ENCODE measurements at places on chromosomes 6 and 20.

GRCh38 chr6:5282191-5282623, 20.9 kb downstream of the FARS2 start:
- no peak for DNase-seq

DNA sequence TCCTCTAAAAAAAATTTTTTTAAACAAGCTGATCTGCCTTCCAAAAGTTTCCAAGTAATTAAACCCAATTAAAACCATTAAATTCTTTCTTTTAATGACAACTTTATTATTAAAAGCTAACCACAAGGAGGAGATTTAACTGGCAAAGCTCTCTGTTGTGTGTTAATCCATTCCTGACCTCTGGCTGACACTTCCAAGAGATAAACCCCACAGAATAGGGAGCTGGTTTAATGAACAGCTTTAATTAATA, 230.8 kb downstream of the EYA2 start:
- DNase-seq = no peak

GRCh38 chr6:28597924-28598722, 72.4 kb downstream of the GPX5 start:
- no peak for DNase-seq

DNA sequence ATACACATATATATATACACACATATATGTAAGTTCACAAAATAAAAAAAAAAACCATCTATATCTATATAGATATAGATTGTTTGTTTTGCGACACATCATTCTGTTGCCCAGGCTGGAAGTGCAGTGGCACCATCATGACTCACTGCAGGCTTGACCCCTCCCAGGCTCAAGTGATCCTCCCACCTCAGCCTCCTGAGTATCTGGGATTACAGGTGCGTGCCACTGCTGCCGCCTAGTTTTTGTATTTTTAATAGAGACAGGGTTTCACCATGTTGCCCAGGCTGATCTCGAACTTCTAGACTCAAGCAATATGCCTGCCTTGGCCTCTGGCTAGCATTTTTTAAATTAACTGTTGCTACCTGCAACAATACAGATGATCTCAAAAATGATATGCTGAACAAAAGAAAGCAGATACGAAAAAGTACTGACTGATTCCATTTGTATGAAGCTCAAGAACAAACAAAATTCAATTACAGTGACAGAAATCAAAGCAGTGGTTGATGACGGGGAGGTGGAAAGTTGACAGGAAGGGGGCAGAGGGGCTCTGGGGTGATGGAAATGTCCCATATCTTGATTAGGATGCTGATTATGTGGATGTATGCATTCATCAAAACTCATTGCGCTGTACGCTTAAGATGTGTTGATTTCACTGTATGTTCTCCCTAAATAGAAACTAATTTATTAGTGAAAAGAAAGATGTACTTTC, 49.6 kb downstream of the ATXN1 start:
- DNase-seq = no peak

DNA sequence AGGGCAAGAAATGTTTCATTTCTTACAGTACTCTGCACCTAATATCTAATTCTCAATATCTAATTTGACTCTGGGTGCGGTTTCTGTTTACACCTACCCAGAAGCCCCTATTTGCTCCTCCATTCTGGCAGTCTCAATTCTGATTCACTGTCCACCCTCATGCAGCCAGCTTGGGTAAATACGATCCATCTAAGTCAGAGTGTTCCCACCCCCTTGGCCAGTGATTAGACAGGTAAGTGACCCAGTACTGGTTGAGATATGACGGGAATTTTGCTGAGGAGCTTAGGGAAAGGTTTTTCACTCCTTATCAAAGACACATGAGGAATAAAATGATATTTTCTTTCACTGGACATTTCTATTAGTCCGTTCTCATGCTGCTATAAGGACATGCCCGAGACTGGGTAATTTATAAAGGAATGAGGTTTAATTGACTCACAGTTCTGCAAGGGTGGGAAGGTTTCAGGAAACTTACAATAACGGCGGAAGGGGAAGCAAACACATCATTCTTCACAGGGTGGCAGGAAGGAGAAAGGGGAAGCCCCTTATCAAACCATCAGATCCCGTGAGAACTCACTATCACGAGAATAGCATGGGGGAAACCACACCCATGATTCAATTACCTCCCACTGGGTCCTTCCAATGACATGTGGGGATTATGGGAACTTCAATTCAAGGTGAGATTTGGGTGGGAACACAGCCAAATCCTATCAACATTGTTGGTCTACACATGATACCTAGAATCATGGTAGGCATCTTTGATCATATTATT, 29.4 kb downstream of the GLO1 start:
- DNase-seq = no peak

DNA sequence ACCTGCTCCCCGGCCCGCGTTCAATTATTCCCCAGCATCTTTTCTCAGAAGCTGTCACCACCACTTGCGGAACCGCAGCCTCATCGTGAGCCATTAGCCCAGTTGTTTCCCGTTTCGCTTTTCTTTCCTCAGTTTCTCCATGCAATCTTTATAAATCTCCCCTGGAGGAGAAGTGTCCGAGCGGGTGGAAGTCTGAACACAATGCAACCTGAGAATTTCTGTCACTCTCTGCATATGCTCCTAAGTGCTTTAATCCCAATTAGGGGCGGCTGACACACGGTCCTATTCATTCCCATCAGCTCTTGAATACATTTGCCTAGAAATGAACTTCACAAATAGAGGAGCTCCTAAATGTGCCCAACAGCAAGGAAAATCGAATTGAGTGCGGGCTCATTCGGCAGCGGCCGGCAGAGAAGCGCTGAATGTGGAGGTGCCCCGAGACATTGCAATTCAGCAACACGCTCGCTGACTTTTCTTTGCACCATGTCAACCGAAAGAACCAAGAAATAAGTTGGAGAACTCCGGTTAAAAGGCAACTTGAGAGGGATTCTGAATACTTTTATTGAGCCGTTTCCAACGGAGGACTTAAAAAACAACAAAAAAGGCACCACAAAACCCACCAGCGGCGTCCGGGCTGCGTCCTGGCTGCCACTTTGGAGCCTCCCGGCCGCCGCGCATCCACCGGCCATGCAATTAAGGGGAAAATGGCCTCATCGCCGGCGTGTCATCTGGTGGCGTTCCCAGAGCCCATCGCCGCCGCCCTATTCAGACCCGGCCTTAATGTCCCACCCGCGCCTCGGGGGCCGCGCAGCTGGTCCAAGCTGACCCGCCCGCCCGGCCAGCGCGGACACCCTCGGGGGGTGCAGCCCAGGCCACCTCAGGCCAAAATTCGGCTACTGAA, 3.9 kb upstream of the PRDM13 start:
- DNase-seq = no peak

GRCh38 chr20:9027626-9028025, 41.3 kb upstream of the PLCB4 start:
- no peak for DNase-seq

GRCh38 chr6:163952005-163952404, 537.5 kb downstream of the QKI start:
- no peak for DNase-seq

DNA sequence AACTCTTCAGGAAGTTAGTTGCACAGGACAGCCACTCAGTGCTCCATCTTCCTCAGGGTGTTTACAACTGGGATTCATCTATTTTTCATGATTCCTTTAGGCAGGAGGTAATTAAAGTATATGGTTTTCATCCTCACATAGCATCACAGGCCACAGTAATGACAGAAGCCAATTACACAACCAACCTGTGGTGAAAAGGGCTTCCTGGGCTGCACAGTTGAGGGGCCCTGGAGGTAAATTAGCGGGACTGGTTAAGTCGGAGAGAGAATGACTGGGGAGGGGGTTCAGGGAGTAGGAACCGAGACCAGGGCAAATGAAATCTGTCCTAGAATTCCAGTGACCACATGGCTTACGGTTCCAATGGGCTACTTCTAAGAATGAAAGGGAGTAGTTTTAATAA, 37.0 kb downstream of the BAK1 start:
- no peak for DNase-seq

DNA sequence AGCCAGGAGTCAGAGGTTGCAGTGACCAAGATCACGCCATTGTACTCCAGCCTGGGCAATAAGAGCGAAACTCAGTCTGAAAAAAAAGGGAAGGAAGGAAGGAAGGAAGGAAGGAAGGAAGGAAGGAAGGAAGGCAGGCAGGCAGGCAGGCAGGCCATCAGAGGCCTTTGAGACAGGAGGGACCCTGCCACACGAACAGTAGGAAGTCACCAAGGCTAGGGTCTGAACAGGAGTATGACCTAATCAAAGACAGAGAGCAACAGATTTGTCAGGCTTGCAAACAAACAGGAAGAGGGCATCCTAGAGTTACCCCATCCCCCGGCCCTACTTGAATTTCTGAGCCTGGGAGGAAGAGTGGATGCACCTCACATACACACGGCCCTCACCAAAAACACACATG, 67.1 kb downstream of the FGD2 start:
- DNase-seq = no peak

DNA sequence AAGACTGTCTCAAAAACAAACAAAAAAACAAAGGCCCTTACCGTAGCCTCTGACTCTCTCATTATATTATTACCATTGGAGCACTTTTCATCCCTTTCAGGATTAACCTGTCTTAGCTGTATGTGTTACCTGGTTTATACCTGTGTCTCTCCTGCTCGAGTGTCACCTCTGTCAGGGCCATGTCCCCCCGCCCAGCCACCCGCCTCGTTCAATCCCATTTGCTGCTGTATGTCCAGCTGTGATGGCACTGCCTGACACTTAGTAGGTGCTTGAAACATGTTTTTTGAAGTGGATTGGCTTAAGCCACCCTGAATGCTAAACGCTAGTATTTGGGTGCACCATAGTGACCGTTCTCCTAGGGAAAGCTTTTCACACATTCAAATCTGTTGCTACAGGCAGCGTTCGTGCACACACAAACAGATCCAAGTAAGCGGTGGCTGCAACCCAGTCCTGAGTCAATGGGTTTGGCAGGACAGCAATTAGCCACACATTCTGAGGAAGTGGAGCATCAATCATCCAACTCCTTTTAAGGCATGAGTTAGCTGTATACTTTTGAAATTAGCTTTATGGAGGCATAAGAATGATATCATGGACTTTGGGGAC, 98.9 kb upstream of the ZNF217 start:
- DNase-seq = no peak
